ENCODE measurements at places on chromosomes 16 and 17.
A peak's percentile ranks its signal among the peaks of the same experiment; 100 is the strongest.

GRCh38 chr16:6643080-6643686 lies 689.5 kb upstream of the RBFOX1 start:
- DNase-seq: peak; percentile 3

- DNase-seq: no peak
These were observed 200.5 kb downstream of the NTN1 start for GRCh38 chr17:9221922-9222180.

- DNase-seq: no peak
These were observed 339.8 kb downstream of the BCAS3 start for GRCh38 chr17:61017317-61018006.

DNA sequence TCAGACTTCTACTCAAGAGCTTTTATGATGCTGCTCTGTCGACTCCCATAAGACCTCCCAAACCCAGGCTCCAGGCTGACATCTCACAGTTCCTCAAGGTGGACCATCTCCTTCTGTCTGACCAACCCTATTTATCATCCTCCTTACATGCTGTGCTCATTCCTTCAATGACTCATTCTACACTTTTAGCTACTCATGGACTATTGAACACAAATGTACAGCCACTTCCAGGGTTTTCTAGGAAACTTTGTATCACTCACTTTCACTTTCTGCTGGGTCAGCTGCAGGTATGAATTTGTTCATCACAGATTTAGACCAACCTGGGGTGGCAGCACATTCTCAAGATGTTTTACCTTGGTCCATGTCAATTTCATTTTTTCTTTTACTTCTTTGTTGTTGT lies 162.4 kb upstream of the FAM20A start:
- DNase-seq: no peak

Measured in central memory CD4-positive, alpha-beta T cell (primary cell).